ENCODE measurements at places on chromosomes 11 and 22. TPM values are rescaled to one million over a fixed set of nuclear protein-coding genes. Genes with fewer than 3 reads are reported as not detected.

- no peak for DNase-seq
Observed at GRCh38 chr11:130070846-130071200, 1.1 kb downstream of the APLP2 start.

GRCh38 chr11:94315664-94316063 lies 11.3 kb downstream of the IZUMO1R start:
- DNase-seq: no peak

DNA sequence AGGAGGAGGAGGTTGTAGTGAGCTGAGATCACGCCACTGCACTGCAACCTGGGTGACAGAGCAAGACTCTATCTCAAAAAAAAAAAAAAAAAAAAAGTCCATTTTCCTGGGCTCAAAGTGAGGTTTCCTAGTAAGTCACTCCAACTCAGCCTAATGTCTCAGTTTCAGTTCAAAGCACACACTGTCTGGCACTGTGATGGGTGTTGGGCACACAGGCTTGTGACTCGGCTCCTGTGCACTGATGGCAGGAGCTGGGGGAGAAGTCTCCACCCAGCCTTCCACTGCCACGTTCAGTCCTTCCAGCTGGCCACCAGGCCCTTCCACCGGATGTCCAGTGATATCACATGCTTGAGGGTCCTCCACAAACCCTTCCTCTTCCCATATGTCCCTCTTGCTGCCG lies 186.0 kb downstream of the CEP164 start:
- DNase-seq: no peak

GRCh38 chr11:113555071-113555619 lies 79.9 kb upstream of the DRD2 start:
- DNase-seq: no peak

DNA sequence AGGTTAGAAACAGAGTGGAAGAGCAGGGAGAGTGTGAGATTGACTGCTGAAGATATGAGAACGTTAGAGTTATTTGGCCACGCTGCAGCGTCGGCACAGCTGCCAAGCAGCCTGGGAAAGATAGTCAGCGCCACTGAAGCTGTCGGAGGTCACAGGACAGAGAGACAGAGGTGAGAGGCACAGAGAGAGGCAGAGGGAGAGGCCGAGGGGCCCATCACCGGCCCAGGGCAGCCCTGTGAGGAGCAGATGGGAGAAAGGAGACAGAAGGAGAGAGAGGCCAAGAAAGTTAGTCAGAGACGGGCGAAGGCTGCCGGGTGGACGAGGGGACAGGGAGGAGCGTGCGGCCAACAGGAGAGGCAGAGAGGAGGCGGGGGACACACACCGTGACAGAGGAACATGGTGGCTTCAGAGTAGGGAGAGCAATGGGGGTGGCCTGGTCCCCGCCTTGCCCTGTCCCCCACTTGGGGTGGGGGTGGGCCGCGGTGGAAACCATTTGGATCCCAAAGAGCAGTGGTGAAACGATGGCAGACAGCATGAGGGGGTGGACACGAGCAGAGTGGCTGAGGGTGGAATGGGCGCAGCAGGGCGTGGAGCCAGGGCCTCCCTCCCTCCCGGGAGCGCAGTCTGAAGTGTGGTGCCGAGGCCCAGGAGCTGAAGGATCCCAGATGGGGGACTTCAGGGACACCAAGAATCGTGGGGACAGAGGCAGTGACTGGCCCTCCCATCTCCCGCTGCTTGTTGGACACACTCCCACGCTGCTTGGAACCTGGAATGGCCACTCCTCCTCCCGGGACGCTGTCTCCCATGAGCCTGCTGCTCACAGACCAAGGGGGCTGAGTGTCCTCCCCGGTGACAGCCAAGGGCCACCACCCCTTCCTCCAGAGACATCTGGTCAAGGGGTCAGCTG lies 26.6 kb downstream of the LRRC10B start:
- DNase-seq: no peak

Gene RGL4
- 1.4 TPM for polyA plus RNA-seq

DNA sequence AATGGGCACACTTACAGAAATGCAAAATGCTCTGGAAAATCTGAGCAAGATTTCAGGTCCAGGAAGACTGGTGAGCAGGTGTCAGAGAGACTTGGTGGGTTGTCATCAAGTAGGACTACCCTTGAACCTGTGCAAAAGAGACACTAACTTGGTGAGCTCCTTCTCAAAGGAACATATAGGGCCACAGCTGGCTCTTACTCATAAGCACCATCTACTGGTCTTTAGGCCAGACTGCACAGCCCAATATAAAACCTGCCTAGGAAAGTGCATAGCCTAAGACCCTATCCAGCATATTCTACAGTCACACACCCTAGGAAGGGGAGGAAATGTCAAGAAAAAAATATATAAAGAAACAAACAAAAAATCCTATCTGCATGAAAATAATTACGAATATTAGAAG lies 18.2 kb upstream of the OR10W1 start:
- peak; percentile 19 for DNase-seq

GRCh38 chr11:19524171-19524671 lies 188.4 kb upstream of the NAV2 start:
- DNase-seq: no peak

- DNase-seq: no peak
Observed at GRCh38 chr11:128666397-128666796, 27.5 kb upstream of the FLI1 start.

DNA sequence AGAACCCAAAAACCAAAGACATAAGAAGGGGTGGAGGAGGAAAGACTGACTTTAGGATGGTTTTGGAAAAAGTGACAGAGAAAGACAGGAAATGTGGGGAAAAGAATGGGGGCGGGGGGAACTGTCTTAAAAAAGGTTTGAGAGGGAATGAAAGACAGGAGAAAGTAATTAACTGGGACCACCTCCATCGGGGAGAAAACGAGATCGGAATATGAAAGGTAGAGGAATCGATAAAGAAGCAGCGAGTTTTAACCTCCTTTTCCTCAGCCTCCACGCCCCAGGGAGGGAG lies 524 bp downstream of the MTMR2 start:
- DNase-seq: no peak

- DNase-seq: no peak
Observed at GRCh38 chr11:10164621-10165020, 129.4 kb downstream of the SBF2 start.

Gene DGKZ
- 46.9 TPM for polyA plus RNA-seq

GRCh38 chr22:40128989-40129388 lies 48.7 kb upstream of the TNRC6B start:
- DNase-seq: peak; percentile 39

DNA sequence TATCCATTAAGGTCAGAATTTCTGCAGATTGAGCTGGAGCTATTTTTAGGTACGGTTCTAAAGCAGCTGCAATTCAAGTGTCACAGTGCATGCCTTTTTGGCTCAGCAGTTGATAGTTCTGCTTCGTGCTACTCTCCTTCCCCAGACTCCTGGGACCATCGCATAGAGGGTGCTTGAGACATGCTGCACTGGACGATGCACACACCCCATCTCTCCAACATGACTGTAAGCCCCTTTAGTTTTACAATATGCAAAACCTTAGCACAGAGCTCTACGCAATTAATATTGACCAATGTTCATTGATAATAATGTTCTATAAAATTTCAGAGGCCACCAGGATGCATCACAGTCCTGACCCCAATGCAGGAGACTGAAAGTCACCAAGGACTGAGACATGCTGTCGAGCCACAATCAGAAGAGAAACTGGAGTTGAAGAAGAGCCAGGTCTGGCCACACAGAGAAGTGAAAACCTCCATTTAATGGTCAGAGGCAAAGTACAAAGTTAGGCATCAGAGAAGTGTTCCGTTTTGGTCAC lies 120.9 kb upstream of the ZC3H12C start:
- DNase-seq: no peak
